Fibroblast of skin of abdomen (primary cell): ENCODE measurements at places on chromosomes 6 and 20.
A peak's percentile ranks its signal among the peaks of the same experiment; 100 is the strongest.

- DNase-seq = no peak
These were observed 45.5 kb upstream of the TMEM244 start for GRCh38 chr6:129906515-129907077.

- peak; percentile 91 for DNase-seq
These were observed 39.0 kb downstream of the GMPR start for GRCh38 chr6:16277101-16277981.

- DNase-seq = no peak
These were observed 56.8 kb downstream of the CCDC170 start for GRCh38 chr6:151550618-151551017.

DNA sequence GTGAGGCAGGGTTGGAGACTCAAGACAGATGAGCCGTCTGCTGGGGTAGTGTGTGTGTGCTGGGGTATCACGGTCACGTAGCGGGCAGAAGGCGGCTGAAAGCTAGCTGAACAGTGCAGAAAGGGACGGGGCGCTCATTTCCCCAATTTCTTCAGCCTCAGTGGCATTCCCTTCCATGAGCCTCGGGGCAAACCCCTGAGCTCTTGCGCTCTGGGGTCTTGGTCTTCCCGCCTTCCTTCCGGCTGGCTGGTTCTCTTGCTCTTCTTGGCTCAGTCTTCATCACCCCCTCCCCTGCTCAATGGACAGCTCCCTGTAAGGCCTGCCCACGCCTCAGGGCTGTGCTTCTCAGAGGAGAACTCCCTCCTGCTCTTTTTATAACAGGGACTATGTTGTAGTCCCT lies 15.5 kb upstream of the TMEM181 start:
- DNase-seq = no peak

DNA sequence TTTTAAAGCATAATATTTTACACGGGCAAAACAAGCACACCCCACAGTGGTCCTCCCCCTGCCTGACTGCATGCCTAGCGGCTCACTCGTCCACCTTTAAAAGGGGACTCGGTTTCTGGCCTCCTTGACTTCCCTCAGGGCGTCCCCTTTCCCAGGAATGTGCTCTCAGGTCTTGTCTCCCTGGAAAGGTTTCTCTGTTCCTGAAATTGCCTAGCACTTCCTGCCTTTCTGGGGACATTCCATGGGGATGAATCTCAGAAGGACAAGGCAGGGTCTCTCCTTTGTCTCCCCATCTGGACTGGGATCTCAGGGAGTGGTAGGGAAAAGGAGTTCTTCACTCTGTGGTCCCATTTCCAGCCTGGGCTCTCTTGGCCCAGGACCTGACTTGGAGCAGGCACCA lies 4.9 kb downstream of the TCF15 start:
- no peak for DNase-seq

- DNase-seq = no peak
These were observed 79.4 kb downstream of the IYD start for GRCh38 chr6:150448221-150448620.

DNA sequence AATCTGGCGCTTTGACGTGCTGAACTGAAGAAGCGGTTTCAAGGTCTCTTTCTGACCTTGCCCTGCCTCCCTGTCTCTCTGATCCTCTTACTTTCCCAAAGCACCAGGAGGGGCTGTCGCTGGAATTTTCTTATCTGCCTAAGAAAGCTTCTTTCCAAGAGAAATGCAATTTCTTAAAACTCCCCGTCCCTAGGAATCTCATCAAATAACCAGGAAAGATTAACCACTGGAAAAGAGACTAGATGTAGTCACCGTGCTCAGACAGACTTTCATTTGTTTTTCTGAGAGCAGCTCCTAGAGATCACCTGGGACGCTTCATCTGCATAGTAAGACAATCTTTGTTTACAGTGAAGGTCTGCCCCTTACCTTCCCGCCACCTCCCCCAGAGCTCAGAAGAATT lies 38.6 kb downstream of the PDYN start:
- DNase-seq = no peak

DNA sequence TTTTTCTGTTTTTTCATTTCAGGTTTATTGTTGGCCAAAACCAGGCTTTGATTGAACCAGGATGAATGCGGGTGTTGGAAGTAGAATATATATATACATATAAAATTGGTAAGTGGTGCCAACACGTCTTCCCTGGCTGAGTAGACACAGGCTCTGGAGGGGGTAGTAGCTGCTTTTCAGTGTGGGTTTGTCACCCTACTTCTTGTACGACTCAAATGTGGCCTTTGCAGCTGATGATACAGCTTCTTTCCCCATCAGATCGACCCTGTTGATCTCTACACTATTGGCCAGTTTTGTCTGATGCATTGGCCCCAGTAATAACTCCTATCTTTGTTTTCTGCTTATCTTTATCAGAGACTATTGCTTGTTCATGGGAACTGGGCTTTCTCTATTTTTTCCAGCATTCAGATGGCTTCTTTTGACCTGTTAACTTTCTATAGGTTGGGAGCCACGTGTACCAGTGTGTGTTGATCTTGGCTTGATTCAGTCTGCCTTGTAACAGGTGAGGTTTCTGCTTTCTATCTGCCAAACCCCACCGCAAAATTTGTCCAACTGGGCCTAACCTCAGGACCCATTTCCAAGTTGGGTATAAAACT lies 2.7 kb upstream of the ZNFX1 start:
- DNase-seq = no peak

DNA sequence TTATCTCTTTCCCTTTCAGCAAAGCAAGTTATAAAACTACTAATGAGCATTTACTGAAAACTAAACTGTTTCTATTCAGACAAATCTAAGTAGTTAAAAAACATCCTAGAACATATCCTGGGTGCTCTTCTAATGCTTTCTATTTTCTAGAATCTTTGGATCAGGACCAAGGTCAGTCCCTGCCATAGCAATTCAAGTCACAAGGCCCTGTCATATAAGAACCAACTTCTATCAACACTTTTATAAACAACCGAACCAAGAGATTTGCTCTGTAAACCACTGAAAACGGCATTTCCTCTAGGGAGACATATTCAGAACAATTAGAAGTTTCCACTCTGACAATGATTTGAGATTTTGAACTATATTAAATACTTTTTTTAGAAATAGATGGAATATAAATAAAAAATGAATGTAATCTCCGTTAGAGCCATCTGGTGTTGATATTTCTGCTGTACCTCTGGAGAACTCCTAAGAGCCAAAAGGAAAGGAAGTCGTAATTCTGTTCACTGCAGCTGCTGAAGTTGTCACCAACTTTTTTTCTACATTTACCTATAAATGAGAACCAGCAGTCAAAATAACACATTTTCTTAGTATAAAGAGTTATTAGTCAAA lies 51.4 kb upstream of the LGSN start:
- DNase-seq = no peak

- DNase-seq = no peak
These were observed 147.2 kb downstream of the TFAP2C start for GRCh38 chr20:56776345-56776744.

- no peak for DNase-seq
These were observed 96.7 kb downstream of the BACH2 start for GRCh38 chr6:90199900-90200299.
